Stimulated activated CD4-positive, alpha-beta T cell treated with anti-CD3 and anti-CD28 coated beads, Interleukin-12 subunit alpha, Interleukin-12 subunit beta, amount 100 ng/mL, for 48 hours (primary cell): ENCODE measurements at places on chromosomes 5 and 9.

DNA sequence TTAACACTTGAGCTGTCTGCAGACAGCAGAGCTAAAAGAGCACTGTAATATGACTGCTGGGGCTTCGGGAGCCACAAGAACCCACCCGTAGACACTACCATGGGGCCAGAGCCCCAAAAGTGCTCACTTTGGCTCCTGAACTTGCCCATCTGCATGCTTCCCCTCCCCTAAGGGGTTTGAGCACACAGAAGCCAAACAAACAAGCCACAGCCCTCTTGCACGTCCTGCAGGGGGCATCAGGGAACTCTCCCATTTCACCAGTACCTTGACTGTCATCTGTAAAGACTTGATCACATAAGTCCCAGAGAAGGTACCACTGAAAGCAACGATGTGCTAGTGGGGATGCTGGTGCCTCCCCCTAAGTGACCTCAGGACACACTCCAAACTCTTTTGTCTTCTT, 681.8 kb downstream of the SEMA5A start:
- no peak for DNase-seq

DNA sequence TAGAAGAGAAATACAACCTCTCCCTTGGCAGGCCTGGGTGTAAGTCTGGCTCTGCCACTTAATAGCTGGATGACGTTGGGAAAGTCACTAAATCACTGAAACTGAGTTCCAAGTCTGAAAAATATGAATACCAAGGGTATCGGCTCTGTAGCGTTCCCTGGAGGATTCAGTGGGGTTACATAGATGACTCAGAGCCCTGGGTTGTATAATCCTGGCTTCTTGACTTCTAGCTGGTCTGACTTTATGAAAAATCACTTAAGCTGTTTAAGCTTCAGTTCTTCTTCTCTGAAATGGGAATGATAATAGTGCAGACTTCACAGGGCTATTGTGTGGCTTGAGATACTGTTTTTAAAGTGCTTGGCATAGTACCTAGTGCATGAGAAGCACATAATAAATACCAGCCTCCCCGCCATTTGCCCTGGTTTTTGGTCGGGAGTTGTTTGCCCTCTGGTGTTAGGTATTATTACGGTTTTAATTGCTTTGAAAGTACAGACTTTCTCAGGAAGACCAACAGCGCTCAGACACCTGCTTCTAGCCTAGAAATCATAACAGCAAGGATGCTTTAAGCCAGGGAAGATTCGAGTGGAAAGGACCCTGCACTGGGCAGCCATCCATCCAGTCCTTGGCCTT, 43.0 kb downstream of the CYFIP2 start:
- no peak for DNase-seq

GRCh38 chr9:5874048-5874447, 16.6 kb upstream of the MLANA start:
- no peak for DNase-seq

GRCh38 chr9:21608200-21608599, 126.1 kb upstream of the IFNE start:
- no peak for DNase-seq

DNA sequence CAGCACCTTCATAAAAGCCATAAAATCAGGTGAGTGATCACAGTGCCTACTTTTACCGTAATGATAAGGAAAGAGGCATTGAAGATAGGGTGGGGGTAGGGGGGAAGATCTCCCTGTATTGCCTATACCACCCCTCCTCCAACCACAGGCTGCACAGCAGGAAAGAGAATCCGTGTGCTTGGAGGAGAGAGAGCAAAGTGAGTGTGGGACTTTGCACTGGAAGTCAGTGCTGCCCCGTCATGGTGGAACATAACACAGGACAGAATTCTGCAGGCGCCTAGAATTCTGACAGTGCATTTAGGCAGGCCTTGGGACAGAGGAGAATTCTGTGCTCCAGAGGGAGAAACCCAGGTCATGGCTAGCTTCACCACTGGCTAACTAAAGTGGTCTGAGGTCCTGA, 3.5 kb upstream of the C5 start:
- no peak for DNase-seq

- no peak for DNase-seq
Measured at GRCh38 chr5:55151923-55152842, 7.8 kb upstream of the GPX8 start.

GRCh38 chr5:24226479-24226878, 418.3 kb downstream of the CDH10 start:
- DNase-seq: no peak

DNA sequence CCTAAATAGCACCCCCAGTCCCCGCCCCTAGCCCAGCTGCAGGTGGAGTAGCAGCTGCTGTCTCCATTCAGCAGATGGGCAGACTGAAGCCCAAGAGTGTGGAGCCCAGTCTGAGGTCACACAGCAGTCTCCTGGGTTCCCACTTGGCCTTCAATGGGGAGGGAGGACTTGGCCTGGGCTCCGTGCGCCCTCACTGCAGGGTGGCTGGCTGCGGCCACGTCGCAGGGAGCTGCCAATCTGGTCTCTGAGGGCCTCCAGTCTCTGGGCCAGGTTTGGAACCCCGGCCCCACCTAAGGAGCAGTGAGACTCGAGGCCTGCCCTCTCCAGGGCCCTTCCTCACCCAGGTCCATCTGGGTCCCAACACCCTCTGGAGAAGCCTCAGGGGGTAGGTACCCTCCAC, 7.4 kb downstream of the KIF12 start:
- no peak for DNase-seq

- no peak for DNase-seq
Measured at GRCh38 chr5:4907571-4907970, 232.6 kb upstream of the ADAMTS16 start.

DNA sequence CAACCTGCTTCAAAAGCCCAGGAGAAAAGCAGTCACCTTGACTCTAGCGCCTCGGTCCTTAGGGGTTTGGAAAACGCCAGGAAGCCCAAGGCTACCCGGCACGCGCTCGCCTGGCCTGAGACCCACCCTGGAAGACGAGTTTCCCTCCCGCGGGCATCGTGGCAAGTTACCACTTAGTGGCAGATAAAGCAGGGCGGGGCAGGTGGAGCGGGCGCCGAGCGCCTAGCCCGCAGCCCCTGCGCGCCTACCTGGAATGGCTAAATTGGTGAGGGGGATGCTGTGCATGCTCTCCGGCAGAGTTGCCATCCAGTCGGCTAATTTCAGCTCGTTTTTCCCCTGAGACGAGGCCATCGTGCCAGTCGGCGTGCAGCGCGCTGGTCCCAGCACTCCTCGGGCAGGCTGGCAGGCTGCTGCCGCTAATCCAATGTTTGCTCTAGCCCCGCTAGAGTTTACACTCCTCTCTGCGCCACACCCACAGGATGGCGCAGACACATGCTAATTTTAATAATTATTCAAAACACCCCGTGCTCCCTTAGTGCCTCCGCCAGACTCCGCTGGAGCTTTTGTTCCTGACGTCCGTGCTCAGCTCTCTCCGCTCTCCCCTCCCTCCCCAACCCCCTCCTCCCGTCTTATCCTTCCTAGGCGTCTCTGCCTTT, at the start of gene PLCXD3:
Gene PLCXD3, minus strand, starts transcription at position 426 of the 656 bp plus-strand sequence. Its CDS starts 75 bp downstream, at position 351.
- no peak for DNase-seq

DNA sequence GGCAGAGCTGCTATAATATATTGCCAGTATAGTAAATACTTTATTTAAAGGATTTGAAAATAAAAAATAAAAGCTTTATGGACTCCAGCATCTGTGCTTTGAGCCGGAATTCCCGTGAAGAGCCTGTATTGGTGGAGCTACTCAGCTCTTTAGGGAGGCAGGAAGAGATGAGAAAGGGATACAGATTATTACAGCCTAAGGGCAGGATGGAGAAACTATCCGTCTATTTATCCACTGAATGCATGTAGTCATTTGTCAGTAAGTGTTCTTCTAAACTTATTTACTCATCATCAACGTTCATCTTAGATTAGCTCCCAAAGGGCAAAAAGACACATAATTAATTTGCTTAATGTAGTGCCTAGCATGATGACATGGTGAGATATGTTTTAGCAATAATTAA, 48.4 kb downstream of the SLC1A1 start:
- no peak for DNase-seq

- DNase-seq: no peak
Measured at GRCh38 chr9:94680621-94681020, 41.3 kb upstream of the FBP1 start.

DNA sequence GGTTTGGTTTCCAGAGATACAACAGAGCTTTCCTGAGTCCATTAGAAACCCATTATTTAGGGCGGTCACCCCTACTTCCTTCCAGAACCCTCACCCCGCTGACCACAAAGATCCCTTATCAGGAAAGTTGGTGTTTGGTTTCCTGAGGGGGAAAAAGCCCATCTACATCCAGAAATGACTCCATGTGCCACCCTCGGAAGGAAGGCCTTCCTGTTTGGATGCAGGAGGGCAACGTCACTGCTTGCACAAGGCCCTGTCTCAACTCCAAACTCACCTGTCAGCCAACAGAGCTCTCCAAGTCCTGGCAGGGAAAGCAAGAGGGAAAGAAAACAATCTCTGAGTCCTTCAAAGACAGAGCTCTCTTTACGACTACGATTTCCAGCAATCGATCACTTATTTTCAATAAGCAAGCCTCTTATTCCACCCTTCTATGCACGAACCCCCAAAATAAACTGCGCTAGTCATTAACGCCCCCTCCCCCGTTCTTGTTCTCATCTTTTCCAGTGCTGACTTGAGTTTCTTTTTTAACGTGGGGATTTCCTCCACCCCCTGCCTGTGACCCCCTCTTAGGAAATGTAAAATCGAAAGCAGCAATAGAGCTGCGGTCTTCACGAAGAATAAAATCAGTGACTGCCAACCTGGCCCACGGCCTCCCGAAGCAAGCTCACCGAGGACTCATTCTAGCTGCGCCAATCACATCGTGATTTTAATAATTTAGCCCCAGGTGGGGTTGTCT, 35.7 kb upstream of the NTNG2 start:
- no peak for DNase-seq

DNA sequence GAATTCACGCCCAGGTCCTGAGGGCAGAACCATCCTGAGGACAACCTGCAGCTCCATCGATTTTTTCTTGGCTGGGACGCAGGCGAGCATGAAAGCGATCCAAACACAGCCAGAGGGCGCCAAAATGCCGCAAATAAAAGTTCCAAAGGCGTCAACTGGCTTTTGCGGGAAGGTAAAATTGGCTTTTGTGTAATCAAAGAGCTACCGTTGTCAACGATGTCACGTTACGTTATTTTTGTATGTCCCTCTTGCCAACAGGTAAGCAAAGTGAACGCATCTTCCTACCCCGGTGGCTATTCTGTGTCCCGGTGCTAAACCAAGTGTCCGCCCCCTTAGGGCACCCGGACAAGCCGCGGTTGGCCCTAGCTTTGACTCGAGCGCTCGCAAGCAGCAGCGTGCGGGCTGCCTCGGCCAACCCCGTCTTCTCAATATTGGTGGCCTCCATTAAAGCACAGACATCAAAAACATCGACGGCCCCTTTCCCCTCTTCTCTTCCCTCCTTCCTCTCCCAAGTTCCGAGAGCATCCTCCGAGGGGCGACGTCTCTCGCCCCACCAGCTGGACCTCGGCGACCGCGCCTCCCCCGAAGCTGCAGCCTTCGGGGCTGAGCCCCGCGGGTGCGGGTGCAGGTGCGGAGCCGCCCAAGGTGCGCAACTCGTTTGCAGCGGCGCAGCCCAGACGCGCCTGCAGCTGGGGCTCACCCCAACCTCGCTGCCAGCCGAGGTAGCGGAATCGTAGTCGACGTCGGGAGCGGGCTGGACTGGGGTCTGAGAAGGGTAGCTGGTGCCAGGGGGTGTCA, 1.1 kb upstream of the BASP1 start:
- peak; percentile 40 for DNase-seq

- no peak for DNase-seq
Measured at GRCh38 chr5:177509381-177509951, at the start of gene DOK3. TSS of gene DOK3 (minus strand) at chr5:177509826. CDS start at chr5:177509540, 286 bp downstream.

- no peak for DNase-seq
Measured at GRCh38 chr5:156686796-156687195, 163.3 kb upstream of the PPP1R2B start.

DNA sequence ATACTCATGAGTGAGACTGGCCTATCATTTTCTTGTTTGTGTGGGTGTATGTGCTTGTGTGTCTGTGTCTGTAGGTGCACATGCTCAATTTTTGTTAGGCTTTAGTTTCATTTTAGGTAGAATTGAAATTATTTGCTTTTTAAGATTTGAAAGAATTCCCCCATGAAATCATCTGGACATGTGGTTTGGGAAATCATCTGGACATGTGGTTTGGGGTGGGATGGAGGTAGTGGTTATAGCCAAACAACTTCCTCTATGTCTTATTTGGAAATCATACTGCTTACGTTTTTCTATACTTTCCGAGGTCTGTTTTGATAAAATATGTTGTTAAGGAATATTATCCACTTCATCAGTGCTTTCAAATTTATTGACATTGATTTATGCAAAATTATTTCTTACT, 485.4 kb upstream of the CLINT1 start:
- DNase-seq: no peak

DNA sequence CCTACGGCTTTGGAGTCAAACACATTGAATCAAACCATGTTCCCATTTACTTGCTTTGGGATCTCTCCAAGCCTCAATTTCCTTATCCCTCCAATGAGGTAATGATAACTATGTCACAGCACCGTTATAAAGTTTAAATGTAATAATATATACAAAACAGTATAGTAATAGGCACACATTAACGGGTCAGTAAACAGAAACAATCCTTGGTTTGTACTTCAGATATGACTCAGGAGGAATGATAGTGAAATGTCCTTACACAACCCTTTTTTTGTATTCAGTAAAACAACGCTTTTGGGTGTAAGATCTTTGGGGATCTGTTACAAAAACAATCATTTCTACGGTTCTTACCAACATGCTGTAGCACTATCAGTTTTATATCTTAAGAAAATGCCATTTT, 178.5 kb upstream of the GNA14 start:
- DNase-seq: no peak

DNA sequence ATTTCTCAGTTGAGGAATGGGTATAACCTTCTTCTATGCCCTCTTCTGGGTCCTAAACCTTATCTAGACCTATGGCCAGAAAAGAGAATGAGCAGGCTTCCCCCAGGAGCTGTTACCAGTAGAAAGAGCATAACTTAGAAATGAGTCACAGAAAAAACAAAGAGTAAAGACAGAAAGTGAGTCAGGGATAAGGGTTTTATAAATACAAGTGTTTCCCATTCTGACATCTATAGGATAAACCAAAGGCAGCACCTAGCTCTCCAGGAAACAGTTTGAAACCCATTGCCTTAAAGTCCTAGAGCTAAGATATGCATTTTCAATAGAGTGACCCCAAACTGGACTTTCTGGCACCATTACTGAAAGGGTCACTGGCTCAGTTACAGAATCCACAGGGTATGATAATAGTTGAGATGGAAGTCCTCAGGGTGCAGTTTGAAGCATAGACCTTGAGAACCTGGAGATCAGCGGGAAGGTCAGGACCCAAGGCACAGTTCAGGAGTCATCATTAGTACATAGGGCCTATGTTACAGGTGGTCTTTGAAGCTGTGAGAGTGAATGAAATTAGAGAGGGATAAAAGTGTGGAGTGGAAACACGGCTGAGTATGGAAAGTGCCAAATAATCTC, 42.7 kb upstream of the LIFR start:
- no peak for DNase-seq

GRCh38 chr5:95590880-95591279, 29.0 kb upstream of the GPR150 start:
- no peak for DNase-seq
